ENCODE measurements at places on chromosomes 7 and 10. TPM values are rescaled to one million over a fixed set of nuclear protein-coding genes. Genes with fewer than 3 reads are reported as not detected.
A peak's percentile ranks its signal among the peaks of the same experiment; 100 is the strongest.

DNA sequence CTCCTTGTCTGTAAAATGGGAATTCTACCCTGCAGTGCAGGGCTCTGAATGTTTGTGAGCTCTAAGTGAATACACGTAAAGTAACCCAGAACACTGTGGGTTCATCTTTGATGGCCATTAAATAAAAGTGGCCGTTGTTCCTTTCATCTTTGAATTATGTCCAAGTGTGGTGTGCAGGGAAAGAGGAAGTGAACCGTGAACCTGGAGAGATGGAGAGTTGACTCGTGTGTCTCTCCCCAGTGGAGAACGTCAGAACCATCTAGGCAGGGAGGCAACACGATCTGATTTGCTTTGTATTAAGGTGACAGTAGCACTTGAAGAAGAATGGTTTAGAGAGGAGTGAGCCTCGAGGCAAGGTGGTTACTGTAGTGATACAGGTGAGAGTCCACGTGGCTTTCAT is 93.5 kb upstream of the GJD4 start:
- no peak for DNase-seq

DNA sequence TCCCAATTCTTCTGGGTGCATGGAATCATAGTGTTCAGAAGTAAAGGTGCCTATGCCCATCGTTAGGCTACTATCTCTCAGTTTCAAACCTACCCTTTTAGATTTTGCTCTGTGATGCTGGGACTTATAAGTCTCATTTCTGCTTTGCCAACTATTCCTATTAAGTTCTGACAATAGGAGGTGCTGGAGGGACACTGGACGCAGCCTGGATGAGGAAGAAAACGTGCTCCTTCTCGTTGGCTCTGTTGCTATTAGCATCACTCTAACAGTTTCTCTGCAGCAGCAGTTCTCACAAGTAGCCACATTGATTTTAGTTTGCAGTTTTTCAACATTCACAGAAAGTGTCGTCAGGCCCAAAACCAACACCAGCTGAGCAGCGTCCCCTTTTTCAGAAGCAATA is 72.4 kb downstream of the ABCC2 start:
- peak; percentile 90 for DNase-seq

DNA sequence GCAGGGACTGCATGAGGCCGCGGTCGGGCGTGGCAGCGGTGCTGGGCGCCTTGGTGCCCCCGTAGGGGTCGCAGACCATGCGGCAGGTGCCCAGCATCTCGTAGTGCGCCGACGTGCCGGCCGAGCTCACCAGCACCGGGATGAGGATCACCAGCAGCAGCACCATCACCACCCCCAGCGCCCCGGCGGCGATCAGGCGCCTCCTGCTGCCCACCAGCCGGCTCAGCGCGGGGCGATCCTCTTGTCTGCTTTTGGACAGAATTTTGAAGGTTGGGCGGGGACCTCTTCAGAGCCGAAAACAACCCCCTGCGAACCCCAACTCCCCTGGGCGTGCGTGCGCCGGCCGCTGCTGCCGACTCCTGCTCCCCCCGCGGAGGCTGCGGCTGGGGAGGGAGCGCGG is 779 bp downstream of the C1QL3 start:
- DNase-seq: peak; percentile 50

- DNase-seq: peak; percentile 41
Measured at GRCh38 chr10:3278771-3279170, 106.2 kb upstream of the PITRM1 start.

GRCh38 chr7:23938937-23939552 is 229.0 kb downstream of the STK31 start:
- no peak for DNase-seq

- DNase-seq: no peak
Measured at GRCh38 chr10:74114041-74114448, 36.6 kb downstream of the AP3M1 start.

DNA sequence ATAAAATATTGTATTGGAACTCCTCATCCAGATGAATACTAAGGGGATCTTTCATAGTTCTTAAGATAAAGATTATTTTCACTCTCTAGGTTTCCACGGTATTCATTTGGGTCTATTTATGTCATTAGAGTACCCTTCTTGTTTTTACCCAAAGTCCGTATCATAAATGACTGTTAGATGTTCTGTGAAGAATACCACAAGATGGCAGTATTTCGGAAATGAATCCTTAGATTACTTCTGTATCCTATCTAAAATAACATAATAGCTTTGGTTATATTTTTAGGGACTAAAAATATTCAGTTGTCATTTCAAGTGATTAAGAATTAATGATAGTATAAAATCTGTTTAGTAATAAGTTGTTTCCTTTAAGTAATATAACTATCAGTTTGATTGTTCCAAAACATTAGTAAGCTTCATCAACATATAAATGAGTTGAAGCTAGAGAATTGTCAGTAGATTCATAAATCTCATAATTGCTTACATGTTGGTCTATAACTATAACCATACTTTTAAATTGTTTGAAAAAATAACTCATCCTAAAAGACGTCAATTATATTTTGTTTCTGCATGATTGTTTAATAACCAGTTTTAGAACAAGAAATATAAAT is 337.5 kb upstream of the KCND2 start:
- peak; percentile 41 for DNase-seq

DNA sequence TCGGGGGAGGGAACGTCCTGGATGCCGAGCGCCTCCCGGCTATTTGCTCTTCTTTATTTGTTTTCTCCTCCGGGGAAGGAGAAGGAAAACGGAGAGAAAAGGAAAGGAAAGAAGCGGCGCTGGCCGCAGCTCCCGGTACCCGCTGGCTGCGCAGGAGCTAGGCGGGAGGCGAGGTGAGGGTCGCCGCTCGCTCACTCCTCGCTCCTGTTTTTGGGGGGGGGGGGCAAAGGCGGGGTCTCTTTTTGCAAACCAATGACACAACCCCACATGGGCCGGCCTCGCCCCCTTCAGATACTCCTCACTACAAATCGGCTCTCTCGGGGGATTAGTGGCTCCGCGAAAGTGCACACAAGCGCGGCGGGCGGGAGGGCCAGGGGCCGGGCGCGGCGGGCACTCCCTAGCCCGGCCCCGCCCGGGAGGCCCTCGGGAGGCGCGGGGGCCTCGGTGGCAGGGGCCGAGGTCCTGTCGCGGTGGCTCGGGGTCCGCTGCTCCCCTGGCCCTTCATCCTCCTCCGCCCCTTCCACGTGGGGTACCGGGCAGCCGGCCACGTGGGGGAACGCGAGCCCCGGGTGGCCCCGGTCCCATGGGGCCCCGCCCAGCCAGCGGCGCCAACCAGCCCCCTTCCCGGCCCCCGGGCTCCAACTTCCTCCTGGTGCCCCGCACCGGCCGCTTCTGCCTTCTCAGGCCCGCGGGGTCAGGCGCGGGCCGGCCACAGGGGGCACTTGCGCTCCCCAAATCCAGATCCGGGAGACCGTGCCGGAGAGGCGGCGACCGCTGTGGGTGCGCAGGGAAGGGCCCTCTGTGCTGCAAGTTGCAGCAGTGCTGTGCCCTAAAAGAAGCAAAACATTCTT is 718 bp upstream of the CTBP2 start:
- DNase-seq: peak; percentile 83

DNA sequence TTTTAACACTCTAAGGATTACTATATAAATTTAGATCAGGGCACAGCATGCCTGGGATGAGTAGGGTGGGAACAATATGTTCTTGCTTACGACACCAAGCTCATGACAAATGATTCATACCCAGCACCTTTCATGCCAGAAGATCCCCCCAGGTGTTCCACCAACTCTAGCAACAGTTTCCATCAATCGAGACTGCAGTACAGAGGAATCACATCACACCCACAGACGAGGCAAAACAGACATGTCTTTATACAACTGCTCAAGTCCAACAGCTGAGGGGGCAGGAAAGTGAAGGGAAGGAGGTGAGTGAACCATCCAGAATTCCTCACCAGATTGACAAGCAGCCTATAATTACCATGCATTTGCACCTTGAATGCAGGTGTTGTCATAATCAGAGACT is 3.6 kb downstream of the SORCS1 start:
- no peak for DNase-seq

GRCh38 chr7:3094701-3095445 is 51.2 kb upstream of the CARD11 start:
- DNase-seq: no peak

- peak; percentile 95 for DNase-seq
Measured at GRCh38 chr10:124719213-124719851, 24.8 kb downstream of the FAM53B start.

DNA sequence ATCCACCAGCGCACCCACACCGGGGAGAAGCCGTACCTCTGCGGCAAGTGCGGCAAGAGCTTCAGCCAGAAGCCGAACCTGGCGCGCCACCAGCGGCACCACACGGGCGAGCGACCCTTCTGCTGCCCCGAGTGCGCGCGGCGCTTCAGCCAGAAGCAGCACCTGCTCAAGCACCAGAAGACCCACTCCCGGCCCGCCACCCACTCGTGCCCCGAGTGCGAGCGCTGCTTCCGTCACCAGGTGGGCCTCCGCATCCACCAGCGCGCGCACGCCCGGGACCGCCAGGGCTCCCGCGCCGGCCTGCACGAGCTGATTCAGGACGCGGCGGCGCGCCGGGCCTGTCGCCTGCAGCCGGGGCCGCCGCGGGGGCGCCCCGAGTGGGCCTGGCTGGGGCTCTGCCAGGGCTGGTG is 17.7 kb downstream of the ZNF775 start:
- no peak for DNase-seq

- no peak for DNase-seq
Measured at GRCh38 chr10:47039562-47039913, 128.3 kb downstream of the PTPN20 start.

- DNase-seq: no peak
Measured at GRCh38 chr7:156224833-156225225, 412.6 kb upstream of the SHH start.

- DNase-seq: peak; percentile 50
Measured at GRCh38 chr10:24463611-24464426, 254.9 kb downstream of the KIAA1217 start.

- DNase-seq: no peak
Measured at GRCh38 chr10:98684019-98684899, 237.5 kb upstream of the HPS1 start.

GRCh38 chr7:71135663-71136062 is 3.7 kb downstream of the GALNT17 start:
- no peak for DNase-seq

- DNase-seq: no peak
Measured at GRCh38 chr7:124480036-124480820, 285.4 kb downstream of the GPR37 start.

DNA sequence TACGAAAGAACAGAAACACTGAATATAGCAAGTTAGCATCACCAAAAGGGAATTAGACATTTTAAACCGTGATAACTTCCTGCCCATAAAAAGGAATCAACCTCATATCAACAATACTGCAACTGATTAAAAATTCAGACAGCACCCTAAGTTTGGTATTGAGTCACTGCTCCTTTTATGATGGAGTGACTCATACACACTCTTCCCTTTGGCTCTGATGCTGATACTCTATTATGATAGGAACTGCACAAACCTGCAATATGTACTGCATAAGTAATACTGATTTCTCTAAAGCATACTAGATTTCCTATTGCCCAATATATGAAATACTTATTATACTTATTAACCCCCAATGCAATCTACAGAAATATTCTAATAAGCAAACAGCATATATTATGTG is 118.7 kb downstream of the PARD3 start:
- DNase-seq: peak; percentile 56

DNA sequence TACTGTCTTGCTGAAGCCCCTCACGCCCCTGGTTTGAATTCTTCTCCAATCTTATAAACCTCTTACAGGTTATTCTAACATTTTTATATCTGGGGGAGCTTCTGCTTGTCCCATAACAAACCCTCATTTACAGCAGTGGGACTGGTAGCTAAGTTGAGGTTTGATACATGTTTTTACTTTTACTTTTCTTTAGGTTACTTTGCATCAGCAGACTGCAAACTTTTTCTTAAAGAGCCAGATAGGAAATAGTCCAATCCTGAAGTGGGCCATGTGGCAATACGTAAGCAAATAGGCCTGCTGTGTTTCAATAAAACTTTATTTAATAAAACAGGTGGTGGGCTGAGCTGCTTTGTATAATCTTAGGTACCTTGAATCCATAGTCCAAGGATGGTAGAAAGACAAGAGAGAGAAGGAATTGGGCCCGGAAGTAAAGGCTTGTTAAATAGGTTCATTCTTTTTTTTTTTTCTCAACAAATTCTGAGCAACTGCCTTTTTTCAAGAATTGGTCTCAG is 27.3 kb downstream of the RAB18 start:
- no peak for DNase-seq

DNA sequence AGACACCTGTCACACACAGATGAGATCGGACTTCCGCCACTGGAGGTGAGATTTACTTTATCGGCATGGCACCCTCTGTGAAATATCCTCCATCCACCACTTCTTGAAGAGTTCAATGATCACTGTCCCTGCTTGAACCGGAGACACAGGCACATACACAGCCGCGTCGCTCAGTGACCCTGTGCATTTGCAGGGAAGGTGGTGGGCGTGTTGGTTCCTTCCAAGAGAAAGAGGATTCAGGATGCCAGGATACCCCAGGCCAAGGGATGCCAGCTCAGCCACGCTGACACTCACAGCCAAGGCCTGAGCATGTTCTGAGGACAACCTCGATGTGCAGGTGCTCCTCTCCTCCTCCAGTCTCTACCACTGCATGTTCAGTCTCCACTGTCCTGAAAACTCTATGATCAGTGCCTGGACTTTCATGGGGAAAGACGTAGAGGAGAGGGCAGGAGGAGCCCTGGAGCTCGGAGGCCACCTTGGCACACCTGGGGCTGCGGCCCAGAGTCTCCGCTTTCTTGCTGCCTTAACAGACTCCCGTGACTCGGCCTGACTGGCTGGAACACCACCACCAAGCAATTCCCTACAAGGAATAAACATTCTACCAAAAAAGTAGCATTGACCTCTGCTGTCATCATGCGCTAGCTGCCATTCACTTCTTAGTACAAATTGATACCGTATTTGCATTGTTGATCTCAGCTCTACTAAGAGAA is 115.2 kb downstream of the TCERG1L start:
- DNase-seq: no peak

The CUBN gene
- 6.1 TPM for total RNA-seq

The TRIL gene
- total RNA-seq: 27.5 TPM

The ANKRD2 gene
- total RNA-seq: 1.1 TPM

The CPN1 gene
- not detected for total RNA-seq

The ZPBP gene
- total RNA-seq: not detected

The TMEM176A gene
- not detected for total RNA-seq

The ADARB2 gene
- not detected for total RNA-seq

The ADCYAP1R1 gene
- total RNA-seq: not detected
